ENCODE measurements at places on chromosomes 2 and 18.

GRCh38 chr2:8541223-8541622, 140.6 kb upstream of the ID2 start:
- no peak for DNase-seq

- DNase-seq, result no peak
Measured at GRCh38 chr2:159735648-159736047, 23.3 kb downstream of the MARCHF7 start.

- DNase-seq, result no peak
Measured at GRCh38 chr2:52704251-52704650, 1063.4 kb upstream of the CHAC2 start.

DNA sequence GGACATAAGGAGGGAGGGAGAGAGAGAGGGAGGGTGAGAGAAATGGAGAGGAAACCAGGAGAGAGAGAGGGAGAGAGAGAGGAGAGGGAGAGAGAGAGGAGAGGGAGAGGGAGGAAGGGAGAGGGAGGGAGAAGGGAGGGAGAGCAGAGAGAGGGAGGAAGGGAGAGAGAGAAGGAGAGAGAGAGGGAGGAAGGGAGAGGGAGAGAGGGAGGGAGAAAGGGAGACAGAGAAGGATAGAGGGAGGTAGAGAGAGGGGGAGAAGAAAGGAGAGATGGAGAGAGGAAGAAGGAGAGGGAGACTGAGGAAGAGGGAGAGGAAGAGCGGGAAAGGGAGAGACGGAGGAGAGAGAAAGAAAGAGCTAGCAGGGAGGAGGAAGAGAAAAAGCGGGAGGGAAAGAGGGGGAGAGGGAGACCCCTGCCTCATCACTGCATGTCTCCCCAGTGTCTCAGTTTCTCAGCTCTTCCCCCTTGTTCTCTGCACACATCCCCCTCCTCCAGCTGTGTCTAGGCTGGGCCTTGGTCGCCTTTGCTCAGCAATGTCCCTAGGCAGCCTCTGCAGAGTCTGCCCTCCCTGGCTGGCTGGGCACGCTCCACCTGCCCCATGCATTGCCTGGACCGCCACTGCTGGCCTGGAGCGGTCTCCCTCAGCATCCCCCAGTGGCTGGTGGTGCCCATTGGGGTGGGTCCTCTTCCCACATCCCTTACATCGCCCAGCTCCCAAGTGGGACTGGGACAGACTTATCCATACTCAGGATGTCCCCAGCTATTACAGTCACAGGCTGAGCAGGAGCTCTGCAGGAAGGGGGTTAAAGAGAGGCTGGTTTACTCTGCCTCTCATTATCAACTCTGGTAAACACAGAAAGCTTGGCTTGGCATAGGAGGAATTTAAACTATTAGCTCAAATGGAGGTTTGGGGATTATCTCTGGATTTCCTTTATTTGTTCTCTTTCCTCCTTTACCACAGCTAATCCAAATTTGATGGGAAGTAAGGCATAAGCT, 85.7 kb upstream of the APCDD1 start:
- DNase-seq, result no peak

DNA sequence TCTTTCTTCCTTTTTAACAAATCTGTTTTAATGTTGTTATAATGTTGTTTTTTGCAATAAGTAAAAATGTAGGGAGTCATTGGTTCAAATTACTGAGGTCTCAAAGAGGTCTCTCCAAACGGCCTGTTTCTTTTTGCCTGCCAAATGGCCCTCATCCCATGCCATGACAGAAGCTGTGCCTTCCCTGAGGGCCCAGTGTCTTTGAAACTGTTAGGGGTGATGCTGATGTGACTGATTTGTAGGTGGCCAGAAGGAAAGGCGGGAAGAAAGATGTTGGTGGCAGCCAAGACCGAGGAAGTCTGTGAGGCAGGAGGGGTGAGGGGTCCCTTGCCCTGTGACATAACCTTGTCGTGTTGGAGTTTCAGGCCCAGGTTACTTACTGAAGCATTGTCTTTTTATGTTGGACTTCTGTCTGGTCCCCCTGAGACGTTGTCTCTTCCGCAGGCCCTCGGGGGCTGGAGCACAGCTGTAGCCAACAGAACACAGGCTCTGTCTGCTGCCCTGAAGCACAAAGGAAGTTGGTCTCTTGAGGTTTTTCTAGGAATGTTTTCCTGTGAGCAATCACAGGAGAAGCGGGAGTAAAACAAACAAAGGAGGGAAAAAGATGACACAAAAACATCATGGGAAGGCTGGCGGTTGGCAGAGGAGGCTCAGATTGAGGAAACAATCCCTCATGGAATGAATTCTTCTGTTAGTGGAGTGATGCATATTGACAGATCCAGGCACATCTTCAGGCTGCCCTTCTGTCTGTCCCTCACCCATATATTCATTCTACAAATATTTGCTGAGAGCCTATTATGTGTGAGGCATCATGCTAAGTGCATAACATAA, 4.9 kb upstream of the ST3GAL5 start:
- DNase-seq, result no peak

All from activated CD4-positive, alpha-beta T cell treated with anti-CD3 and anti-CD28 coated beads, Interleukin-2, amount 50 U/mL, for 24 hours (primary cell).